Hematopoietic multipotent progenitor cell treated with erythropoietin and hydrocortisone succinate and interleukin-3 and kit ligand, for 4 days (in vitro differentiated cells): ENCODE measurements at places on chromosomes 4 and X.
A peak's percentile ranks its signal among the peaks of the same experiment; 100 is the strongest.

DNA sequence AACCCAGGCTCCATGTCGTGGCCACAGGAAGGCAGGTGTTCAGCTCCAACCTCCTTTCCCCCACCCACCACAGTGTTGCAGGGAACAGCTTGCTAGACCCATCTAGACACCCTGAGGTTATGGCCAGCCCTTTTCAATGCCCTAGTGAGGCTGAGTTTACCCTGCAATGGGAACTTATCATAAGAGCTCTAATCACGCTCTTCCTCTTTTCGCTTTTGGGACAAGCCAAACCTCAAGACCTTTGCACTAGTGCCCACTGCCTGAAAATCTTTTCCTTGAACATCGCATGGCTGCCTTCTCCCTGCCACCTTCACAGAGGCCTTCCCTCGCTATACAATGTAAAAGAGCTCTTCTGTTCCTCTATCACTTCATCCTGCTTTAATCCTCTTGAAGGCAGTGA is 2.4 kb upstream of the FGFBP2 start:
- DNase-seq, result peak; percentile 25

GRCh38 chr4:7812921-7813320 is 126.7 kb downstream of the AFAP1 start:
- no peak for DNase-seq

- DNase-seq, result peak; percentile 68
Observed at GRCh38 chrX:84735025-84735424, 232.8 kb upstream of the HDX start.

- no peak for DNase-seq
Observed at GRCh38 chrX:97358941-97359340, 475.2 kb downstream of the RPA4 start.

- DNase-seq, result no peak
Observed at GRCh38 chrX:106894978-106895452, 8.1 kb downstream of the RIPPLY1 start.

- no peak for DNase-seq
Observed at GRCh38 chr4:146054676-146055075, 116.1 kb upstream of the ZNF827 start.

DNA sequence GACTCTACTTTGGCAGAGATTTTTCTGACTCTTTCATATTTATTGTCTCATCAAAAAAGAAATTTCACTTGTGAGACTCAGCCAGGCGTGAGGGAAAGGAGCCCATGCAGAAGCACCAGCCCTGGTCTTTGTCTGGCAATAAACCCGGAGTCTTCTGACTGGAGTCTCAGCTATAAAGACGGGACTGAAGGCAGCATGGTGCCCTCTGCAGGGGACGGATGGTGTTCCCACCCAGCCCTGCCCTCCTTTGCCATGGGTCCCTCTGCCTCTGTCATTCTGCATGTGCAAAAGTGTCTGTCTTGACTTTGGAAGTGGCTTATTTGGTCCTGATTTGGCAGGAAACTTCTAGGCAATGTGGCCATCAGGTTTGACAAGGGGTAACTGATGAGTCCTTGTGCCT is 14.2 kb downstream of the ZNF185 start:
- peak; percentile 65 for DNase-seq
